ENCODE measurements at places on chromosomes 11 and 22.

GRCh38 chr11:120712014-120712413 lies 200.5 kb downstream of the GRIK4 start:
- no peak for DNase-seq

DNA sequence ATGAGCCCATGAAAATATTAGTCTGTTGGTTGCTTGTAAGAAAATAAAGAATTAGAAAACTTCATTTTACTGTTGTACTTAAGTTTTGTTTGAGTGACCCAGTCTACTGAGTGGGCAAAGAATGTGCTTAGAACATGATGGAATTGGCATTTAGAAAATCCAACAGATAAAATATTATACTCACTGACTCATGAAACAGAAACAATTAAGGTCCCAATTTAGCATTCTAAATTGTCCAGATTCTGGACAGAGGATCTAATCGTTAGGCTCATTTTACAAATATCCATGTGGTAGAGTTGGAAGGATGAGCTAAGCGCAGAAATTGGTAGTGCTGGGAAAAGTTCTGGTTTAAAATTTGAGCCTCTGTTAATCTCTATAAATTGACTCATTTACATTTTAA lies 45.4 kb downstream of the METTL15 start:
- no peak for DNase-seq

DNA sequence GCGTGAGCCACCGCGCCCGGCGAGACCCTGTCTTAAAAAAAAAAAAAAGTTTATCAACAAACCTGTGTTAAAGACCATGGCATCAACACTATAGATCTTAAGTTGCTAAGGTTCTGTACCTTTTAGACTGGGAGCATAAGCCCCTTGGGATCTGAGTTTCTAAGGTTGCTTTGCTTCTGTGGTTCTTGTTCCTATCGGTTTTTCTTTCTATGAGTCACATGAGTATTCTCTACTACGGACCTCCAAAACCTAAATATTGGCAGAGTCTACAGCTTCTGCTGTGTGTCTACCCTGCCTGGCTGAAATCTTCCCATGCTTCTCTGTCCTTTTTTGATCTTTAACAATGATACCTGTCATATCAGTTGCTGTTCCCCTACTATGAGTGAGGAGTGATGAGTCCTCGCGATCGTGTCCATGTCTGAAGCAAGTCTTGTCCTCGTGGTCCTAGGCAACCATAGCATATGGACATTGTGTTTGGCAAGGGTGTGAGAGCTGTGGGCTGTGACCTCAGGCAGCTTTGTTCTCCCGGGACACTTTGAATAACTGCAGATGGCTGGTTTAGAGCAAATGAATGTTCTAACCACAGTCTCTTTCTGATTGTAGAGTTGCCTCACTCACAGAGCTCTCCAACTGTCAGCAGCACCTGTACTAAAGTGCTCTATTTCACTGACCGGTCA lies 9.0 kb upstream of the DLAT start:
- no peak for DNase-seq

DNA sequence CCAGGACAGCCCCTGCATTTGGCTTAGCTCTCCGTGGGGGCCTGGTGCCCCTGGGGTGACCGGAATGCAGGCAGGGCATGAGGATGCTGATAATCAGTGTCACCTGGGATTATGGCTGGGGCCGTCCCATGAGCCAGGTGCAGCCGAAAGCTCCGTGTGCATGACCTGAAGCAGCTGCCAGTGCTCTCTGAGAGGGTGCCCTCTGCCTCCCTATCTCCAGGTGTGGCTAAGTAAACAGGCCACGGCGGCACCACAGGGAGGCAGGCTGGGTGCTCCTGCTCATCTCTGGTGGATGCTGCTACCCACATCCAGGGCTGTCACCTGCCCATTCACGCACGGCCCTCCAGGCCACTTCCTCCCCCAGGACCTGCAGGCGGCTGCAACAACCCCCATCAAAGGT lies 29.8 kb downstream of the DUSP8 start:
- DNase-seq: no peak

- DNase-seq: no peak
Observed at GRCh38 chr11:14189874-14190273, 169.1 kb downstream of the RRAS2 start.

DNA sequence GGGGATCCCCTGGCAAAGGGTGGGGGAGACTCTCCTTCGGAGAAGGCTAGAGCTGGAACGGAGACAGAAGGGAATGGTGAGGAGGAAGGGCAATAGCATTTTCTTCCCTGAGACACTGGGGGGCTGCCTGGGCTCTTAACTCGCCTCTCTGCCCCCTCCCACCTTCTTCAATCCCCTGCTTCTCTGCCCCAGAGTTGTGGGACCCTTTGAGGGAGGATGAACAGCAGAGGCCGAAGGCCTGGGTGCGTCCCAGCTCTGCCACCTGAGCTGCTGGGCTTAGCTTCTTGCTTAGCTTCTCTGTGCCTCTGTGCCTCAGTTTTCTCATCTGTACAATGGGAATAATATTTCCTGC lies 72.4 kb downstream of the RTL6 start:
- DNase-seq: no peak

DNA sequence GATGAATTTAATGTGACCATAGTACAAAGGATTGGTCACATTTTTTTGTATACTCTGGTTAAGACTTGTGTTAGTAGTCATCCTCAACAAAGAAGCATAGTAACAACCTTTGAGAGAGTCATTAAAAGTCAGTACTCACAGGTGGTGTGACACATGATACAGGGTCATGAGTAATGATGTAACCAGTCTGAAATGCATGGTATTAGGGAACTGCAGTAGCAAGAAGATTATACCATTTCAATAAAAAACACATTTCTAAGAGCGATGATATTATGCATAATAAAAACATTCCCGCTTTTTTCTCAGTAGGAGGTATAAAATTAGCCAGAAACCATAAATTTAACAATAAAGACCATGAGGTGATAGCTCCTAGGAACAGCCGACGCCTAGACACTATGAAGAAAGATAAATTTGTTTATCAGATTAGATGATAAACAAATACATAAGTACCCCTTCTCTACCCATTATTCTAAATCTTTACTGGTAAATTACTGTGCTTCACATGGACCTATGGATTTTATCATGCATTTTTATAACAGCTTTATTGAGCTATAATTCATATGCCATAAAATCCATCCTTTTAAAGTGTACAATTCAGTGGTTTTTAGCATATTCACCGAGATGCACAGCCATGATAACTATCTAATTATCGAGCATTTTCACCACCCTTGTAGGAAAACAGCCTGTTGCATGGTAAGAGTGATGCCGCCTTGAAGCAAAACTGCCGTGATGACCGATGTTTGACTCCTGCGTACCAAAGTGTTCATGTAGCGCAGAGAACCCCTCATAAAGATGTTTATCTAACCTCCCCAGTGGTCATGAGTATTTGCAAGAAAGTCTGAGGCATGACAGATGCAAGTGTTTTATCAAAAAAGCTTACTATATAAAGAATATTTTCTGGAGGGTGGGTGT lies 41.8 kb downstream of the TMPRSS5 start:
- no peak for DNase-seq

- no peak for DNase-seq
Observed at GRCh38 chr11:123174196-123175183, 20.6 kb downstream of the CLMP start.

DNA sequence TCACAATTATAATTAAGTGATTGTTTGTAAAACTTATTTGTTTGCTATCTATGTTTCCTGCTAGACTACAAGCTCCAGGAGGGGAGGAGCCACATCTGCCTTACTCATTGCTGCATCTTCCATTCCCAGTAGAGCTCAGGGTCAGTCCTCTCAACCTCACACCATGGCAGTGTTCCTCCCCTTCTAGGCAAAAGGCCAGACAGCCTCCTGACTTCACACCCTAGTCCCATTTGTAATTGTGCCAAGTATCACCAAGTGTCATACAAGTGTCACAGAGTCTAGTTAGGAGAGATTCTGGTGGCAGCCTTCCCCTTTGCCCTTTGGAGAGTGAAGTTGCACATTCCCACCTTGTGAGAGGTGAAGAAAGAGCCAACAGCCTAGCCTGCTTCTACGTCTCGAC lies 490.4 kb downstream of the INSC start:
- DNase-seq: no peak

DNA sequence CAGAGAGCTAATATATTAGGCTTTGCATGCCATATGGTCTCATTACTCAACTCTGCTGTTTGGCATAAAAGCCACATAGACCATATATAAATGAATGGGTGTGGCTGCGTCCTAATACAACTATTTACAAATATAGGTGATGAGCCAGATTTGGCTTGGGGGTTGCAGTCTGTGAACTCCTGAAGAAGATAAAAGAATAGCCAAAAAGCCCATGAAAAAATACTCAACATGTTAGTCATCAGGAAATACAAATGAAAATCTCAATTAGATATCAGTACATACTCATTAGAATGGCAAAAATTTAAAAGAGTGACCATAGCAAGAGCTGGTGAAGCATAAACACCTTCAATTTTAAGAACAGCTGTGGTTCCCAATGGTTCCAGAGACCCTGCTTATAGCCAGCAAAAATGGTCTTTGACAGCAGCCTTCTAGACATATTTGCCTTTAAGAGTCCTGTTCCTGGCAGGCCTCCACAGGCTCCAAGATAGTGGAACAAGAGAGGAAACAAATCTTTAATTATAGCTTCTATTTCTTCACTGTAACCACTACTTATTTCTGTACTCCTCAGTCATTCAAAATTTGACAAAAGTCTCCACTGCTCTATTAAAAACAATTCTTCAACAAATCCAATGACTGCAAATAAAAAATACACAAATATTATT lies 16.1 kb downstream of the C2CD3 start:
- DNase-seq: no peak

DNA sequence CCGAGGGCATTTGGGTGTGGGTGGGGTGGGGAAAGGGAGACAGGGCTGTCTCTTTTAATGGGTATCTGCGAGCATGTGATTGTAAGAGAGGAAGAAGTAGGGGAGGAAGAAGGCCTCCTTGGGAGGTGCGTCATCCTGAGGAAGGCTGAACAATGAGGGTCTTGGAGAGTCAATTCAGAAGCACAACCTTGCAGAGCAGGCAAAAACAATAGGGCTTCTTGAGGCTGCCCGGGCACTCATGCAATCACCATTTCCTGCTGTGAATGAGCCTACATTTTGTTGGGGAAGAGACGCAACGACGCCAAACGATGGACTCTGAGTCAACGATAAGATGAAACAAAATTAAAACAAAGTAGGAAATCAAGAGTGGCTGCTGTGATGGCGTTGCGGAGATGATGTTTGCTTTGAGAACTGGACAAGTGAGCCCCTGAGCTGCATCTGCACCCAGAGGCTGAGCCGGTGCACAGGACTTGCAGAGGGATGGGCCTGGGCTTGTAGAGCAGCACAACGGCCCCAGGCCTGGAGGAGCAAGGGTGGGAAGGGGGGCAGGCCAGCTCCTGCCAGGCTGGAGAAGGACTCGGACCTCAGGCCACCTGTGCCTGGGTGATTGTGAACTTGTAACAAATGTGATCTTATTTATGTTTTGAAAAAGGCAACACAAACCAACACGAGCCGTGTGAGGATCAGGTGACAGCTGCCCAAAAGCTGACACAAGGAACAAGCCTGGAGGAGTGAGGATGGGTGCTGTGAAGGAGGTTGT lies 92.3 kb upstream of the B3GAT1 start:
- DNase-seq: no peak

- no peak for DNase-seq
Observed at GRCh38 chr11:118056806-118057205, 20.1 kb upstream of the TMPRSS4 start.

- DNase-seq: no peak
Observed at GRCh38 chr11:104465321-104465720, 301.4 kb upstream of the PDGFD start.

DNA sequence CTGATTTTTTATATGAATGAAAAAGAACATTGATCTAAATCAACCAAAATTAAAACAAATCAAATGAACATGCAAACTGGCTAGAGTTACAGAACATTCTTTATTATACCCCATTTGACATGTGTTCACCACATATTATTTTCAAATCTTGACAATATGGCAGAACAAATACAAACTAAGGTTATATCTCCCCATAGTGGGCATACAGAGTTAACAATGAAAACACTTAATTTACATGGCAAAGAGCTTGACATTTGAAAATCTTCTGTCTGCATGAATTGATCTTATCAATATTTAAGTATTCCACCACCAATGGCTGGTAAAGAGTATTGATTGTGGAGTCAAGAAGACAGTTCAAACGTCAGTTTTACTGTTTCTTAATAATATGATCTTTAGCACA lies 197.9 kb upstream of the ANO3 start:
- DNase-seq: no peak

GRCh38 chr22:50252082-50253045 lies 1.3 kb upstream of the HDAC10 start:
- DNase-seq: no peak

Data from cerebellar nuclear complex (tissue), 1 donor.